ENCODE measurements at places on chromosomes 3 and 15.

- no peak for DNase-seq
Observed at GRCh38 chr3:112170046-112170445, 37.0 kb upstream of the GCSAM start.

- DNase-seq: peak; percentile 33
Observed at GRCh38 chr3:97949110-97949485, 23.1 kb downstream of the RIOX2 start.

GRCh38 chr3:38154625-38155255, 10.6 kb upstream of the OXSR1 start:
- no peak for DNase-seq

- DNase-seq: no peak
Observed at GRCh38 chr15:38374029-38374428, 79.9 kb upstream of the FAM98B start.

DNA sequence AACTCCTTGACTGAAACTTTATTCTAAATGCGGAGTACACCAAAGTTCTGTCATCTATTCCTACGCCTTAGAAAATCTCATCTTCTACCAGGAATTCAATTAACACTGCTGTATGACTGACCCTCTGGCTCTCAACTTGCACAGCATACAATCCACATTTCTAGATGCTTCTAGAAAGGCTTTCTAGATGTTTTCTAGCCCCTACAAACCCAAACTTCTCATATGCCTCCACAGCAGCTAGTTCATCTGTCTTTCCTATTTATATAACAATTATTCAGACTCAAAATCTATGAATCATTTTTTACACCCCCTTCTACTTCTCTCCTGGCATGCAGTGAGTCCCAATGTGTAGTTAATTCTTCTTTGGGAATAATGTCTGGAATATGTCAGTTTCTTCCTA, 13.2 kb downstream of the INO80 start:
- no peak for DNase-seq

DNA sequence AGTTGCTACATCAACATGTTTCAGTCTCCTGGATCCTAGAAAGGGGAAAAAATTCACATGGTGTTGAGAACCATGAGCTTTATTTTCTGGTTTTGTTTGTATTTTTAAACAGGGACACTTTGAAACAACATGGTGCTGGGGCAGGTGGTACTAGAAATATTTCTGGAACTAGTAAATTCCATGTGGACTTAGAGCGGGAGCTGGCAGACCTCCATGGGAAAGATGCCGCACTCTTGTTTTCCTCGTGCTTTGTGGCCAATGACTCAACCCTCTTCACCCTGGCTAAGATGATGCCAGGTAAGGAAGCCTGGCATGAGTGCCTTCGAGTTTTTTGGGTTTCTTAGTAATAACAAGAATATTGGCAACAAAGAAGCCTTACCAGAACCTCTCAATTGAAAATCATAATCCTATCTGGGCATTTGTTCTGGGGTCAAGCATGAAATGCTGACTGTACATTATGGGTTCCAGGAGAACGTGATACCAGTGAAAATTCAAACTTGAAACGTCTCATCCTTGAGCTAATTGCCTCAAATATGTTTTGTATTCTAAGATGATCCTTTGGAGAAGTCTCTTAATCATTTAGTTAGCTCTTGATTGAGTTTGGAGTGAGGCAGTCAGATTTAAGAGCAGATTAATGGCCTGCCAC, 7.9 kb downstream of the ALAS1 start:
- DNase-seq: no peak

GRCh38 chr3:114144909-114145688, 33.8 kb downstream of the DRD3 start:
- DNase-seq: peak; percentile 2

Data from suppressor macrophage (primary cell).